ENCODE measurements at places on chromosomes 1 and 21. TPM values are rescaled to one million over a fixed set of nuclear protein-coding genes. Genes with fewer than 3 reads are reported as not detected.

The KRTAP19-7 gene
- total RNA-seq, result not detected

The MFN2 gene
- 51.4 TPM for total RNA-seq

The LCE2C gene
- total RNA-seq, result not detected

The KCNK1 gene
- not detected for total RNA-seq

The TMEM167B gene
- total RNA-seq, result 30.9 TPM

Measured in activated naive CD8-positive, alpha-beta T cell treated with anti-CD3 and anti-CD28 coated beads, Interleukin-2, amount 10 ng/mL, durations not matched to agents 7 days and 5 days (primary cell).